ENCODE measurements at places on chromosomes 1 and 21.

- no peak for DNase-seq
Observed at GRCh38 chr1:8155528-8156186, 129.5 kb upstream of the ERRFI1 start.

DNA sequence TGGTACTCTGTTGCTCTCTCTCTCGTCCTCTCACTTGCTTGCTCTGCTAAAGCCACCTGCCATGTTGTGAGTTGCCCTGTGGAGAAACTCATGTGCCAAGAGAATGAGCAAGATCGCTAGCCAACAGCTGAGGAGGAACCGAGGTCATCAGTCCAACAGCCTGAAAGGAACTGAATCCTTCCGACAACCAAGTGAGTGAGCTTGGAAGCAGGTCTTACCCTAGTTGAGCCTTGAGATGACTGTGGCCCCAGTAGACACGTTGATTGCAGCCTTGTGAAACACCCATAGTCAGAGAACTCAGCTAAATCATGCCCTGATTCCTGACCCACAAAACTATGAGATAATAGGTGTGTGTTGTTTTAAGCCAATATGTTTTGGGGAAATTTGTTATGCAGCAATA lies 48.1 kb upstream of the BACH1 start:
- DNase-seq, result no peak

DNA sequence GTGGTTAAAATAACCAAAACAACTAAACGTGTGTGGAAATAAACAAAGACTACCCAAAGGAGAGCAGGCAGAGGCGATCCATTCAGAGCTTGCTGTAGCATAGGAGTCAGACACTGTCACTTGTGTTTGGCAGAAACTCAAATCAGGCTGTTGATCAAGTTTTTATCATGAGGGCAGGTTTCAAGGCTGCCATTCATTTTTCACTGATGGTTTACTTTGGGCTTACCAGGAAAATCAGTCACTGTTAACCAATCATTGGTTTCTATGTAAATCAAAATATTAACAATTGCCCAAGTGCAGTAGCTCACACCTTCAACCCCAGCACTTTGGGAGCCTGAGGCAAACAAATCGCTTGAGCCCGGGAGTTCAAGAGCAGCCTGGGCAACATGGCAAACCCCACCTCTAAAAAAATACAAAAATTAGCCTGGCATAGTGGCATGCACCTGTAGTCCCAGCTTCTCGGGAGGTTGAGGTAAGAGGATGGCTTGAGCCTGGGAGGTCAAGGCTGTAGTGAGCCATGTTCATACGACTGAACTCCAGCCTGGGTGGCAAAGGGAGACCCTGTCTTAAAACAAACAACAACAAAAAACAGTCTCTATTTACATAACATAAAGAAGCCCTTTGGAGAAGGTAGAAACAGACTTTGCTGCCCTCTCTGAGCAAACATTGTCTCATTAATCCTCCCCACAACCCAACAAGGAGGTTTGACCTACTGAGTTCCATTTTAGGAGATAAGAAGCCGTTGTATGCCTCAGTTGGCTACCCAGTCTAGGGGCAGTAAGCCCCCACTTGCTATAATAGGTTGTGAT lies 21.1 kb upstream of the ETS2 start:
- no peak for DNase-seq

DNA sequence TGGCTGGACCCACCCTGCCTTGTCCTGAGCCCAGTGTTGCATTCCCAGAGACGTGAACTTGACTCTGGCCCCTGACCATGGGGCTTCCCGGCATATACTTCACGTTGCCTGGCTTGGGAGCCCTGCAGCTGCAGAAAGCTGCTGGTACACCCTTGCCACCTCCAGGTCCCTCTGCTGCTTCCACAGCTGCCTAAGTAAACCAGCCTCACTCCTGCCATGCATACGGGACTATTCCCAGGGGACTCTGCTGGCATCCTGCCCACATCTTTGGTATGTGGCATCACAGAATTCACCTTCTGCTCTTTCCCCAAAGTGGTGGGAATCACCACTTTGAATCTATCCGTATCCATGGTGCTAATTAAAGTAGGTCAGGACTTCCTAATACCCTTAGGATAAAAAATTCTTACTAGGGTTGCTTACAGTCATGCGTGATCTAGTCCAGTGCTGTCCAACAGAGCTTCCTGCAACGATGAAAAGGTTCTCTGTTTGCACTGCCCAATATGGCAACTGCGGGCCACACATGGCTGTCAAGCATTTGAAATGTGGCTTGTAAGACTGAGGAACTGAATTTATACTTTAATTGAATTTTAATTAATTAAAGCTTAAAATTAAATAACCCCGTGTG lies 203.0 kb downstream of the GRIK3 start:
- DNase-seq, result no peak

DNA sequence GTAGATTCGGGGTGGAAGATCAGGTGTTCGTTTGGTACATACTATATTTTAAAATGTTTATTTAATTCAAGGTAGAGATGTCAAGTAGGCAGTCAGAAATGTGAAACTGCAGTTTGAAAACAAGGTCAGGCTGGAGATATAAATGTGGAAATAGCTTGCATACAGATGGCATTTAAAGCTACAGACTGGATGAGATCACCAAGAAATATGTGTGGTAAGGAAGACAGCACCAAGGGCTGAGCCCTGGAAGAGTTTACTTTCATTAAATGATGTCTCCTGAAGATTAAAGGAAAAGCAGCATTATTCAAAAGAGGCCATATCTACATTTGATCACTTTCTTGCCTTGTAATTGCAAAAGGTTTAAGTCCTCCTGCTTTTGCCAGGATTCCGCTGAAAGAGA lies 271.3 kb downstream of the PTBP2 start:
- DNase-seq, result no peak

GRCh38 chr1:84382127-84382526 lies 16.2 kb upstream of the DNASE2B start:
- DNase-seq, result no peak

GRCh38 chr1:22808186-22808675 lies 97.6 kb downstream of the EPHB2 start:
- DNase-seq, result no peak

GRCh38 chr1:74611887-74612286 lies 61.7 kb downstream of the ERICH3 start:
- DNase-seq, result no peak

GRCh38 chr1:94055459-94056122 lies 65.4 kb downstream of the ABCA4 start:
- no peak for DNase-seq

- DNase-seq, result no peak
Observed at GRCh38 chr1:65424573-65424889, 4.1 kb downstream of the LEPR start.

DNA sequence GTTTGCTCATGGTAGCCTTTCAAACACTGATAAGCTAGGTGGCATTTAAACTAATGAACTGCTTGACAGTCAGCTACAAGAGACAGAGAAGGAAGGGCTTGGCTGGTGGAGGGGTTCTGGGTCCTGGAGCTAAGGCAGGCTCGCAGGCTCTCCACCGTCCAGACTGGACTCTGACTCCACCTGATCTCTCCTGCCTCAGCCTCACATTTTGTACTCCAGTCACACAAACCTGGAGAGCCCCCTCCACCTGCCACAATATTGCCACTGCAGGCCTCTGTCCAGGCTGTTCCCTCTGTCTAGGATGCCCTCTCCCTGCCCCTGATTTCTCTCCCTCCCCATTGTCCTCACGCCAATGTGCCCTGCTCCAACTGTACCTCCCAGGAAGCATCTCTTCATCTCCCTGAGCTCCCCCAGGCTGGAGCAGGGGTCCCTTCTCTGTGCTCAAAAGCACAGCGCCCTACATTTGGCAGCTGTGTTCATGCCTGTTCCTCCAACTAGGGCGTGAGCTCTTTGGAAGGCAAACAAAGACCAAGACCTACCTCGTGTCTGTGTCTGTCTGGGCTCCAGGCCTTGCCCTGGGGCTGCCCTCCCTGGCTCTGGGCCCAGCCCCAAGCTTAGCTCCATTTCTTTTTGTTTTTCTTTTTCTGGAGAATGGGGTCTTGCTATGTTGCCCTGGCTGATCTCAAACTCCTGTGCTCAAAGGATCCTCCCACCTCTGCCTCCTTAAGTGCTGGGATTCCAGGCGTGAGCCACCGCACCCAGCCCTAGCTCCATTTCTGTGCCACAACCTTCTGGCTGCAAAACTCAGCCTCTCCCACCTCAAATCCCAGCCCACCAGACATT lies 2.9 kb downstream of the TIE1 start:
- no peak for DNase-seq

GRCh38 chr1:36087233-36088123 lies 1.2 kb upstream of the ADPRS start:
- no peak for DNase-seq

- no peak for DNase-seq
Observed at GRCh38 chr1:76542359-76542758, 324.9 kb upstream of the ST6GALNAC5 start.

DNA sequence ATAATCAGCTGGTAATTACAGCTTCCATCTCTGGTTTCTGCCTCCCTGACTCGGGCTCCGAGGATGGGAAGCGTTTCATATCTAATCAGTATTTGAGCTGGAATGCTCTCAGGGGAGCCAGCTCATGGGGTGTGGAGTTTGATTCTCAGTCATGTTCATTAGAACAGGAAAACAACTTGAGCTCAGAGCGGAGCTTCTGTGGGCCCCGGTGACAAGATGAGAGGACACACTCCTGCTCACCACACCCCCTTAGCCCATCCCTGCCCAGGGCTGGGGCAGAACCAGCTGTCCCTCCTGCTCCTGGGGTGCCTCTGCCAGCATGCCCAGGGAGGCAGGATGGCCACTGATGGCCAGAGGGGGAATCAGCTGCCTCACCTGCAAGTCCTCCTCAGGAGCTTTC lies 726.0 kb downstream of the PTPRU start:
- no peak for DNase-seq

DNA sequence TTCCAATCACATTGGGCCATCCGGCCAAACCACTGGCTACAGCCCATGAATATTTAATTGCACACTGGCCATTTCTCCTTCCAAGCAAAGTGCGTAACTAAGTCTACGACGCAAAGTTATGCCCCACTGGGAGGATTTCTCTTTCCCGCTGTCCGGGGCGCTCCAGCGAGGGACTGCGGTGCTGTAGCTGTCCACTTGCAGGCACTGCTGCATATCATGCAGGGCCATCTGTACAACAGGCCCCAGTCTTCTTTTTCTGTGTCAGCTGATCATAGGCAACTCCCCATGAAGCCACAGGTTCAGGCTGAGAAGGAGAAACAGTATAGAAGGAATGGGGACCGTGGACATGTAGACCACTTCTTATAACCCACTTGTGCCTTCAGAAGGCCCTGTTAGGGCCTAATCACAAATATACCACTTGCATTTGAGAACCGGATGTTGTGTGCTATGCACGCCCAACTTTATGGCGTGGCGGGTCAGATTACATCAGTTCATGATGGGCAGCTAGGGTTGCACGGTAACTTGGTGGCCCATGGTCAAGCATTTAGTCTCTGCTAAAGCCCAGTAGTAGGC lies 58.0 kb downstream of the ADSS2 start:
- no peak for DNase-seq

DNA sequence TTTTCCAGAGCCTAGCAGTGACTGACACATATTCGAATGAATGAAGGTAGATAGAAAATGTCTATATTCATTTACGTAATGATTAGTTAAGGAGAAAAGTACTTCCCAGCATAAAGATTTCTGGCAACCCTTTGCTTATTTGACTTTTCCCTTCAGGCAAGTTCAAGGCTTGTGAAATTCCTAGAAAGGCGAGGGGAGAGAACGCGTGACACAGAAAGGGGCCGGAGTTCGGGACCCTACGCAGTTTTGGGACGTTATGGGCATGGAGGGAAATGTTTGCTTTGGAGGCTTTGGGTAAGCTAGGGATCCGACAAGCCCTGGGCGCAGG lies 472 bp upstream of the USP25 start:
- no peak for DNase-seq
